ENCODE measurements at places on chromosomes 7 and 10. TPM values are rescaled to one million over a fixed set of nuclear protein-coding genes. Genes with fewer than 3 reads are reported as not detected.
A peak's percentile ranks its signal among the peaks of the same experiment; 100 is the strongest.

The THSD7A gene
- total RNA-seq = not detected

The DDC gene
- total RNA-seq = not detected

The OR6B1 gene
- total RNA-seq = not detected

DNA sequence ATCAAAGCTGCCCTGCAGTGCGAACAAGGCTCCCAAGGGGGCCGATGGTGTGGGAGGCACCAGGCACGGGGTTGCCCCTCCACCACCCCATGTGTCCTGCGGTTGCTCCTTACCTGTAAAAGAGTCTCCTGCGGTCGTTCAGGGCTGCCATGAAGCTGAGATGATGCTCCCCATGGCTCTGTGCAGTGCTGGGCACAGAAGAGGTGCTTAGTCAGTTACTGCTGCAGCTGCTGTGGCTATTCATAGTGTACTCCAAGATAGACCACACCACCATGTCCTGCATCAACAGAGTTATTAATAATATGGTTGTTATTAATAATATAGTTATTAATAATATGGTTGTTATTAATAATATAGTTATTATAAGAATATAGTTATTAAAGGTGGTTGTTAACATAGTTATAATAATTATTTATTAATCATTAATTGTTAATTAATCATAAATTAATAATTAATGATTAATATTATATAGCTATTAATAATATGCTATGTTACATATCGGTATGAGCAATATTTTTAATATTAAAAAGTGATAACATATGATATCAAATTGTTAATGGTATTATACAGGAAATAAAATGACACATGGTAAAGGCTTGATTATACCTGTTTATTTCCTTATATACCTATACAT lies 97.0 kb upstream of the PFKP start:
- H3K27me3 ChIP-seq = no peaks in the 10 kb centered on the region
- H3K27ac ChIP-seq = no peak overlapping the region
- no peaks in the 10 kb centered on the region for H3K36me3 ChIP-seq
- DNase-seq = no peak

DNA sequence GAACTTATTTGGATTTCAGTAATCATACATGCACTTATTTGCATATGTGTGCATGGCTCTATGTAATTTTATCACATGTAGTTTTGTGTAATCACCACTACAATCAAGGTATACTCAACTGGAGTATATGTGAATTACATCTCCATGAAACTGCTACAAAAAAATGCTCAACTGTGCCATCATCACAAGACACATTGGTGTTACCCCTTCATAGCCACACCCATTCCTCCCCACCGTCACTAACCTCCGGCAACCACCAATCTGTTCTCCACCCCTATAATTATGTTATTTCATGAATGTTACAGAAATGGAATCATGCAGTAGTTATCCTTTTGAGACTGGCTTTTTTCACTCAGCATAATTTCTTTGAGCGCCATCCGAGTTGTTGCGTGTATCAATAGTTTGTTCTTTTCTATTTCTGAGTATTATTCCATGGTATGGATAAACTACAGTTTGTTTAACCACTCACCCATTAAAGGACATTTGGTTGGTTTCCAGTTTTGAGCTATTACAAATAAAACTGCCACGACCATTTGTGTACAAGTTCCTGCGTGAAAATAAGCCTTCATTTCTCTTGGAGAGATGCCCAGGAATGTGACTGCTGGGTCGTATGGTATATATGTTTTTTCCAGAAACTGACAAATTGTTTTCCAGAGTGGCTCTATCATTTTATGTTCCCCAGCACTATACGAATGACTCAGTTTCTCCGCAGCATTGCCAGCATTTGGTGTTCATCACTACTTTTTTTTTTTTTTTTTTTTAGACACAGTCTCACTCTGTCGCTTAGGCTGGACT lies 11.3 kb upstream of the SMO start:
- no peaks in the 10 kb centered on the region for H3K4me1 ChIP-seq
- no peak overlapping the region for H3K27ac ChIP-seq
- H3K36me3 ChIP-seq = no peaks in the 10 kb centered on the region
- no peak for DNase-seq
- peaks cover 20% of the 10 kb centered on the region for H3K27me3 ChIP-seq
- H3K4me3 ChIP-seq = no peak overlapping the region

- no peak overlapping the region for H3K27ac ChIP-seq
- H3K27me3 ChIP-seq = peaks cover 2% of the 10 kb centered on the region
- no peak overlapping the region for H3K4me3 ChIP-seq
Measured at GRCh38 chr10:29034592-29034991, 254.3 kb upstream of the LYZL1 start.

- H3K4me1 ChIP-seq = peaks cover 39% of the 10 kb centered on the region
- H3K27ac ChIP-seq = peak overlapping the region; percentile 57
- H3K36me3 ChIP-seq = peaks cover 2% of the 10 kb centered on the region
- H3K4me3 ChIP-seq = peak overlapping the region; percentile 15
Measured at GRCh38 chr10:113960617-113961181, 83.0 kb upstream of the ADRB1 start.
